Hematopoietic multipotent progenitor cell treated with erythropoietin and hydrocortisone succinate and interleukin-3 and kit ligand, for 17 days (in vitro differentiated cells): ENCODE measurements at places on chromosomes 5 and 9.

DNA sequence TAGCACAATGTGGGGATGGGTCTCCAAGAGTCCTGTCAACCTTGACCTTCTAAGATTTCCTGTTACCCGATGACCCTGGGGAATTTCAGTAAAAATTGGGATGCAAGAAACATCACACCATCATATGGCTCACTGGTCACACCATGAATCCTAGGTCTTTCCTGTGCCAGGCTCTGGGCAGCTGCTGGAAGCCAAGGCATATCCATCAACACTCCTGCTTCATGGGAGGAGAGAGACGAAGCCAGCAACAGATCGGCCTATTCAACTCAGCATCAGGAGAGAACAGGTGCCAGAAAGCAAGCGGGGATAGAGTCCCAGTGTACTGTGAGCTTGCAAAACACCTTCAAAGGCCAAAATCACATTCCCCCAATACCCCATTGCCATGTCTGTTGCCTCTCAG is 6.5 kb upstream of the NEK6 start:
- no peak for DNase-seq

DNA sequence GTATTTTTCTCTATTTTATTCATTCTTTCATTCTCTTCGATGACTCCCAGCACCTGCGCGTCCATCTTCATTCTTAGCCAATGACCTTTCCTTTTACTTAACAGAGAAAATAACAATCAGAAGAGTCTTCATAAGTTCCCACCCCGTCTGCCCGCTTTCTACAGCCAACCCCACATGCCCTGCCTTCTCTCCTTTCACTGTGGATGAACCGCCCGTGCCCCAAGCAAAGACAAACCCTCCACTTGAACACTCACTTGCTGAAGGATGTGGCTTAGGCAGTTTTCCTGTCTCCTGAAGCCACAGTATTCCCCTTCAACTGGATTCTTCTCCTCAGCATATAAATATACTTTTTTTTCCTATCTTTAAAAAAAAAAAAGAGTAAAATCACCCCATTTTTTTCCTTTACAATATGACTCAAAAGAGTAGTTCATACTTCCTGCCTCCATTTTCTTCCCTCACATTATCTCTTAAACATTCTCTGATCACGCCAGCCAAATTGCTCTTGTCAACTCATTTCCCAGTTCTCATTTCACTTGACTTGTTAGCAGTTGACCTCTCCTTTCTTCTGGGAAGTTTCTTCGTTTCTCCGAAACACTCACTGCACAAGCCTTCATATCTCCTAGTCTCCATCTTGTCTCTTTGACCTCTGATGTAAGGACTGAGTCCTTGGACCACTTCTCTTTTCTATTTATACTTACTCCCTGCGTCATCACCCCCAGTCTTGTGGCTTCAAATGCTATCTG is 11.1 kb downstream of the NIPSNAP3B start:
- DNase-seq = no peak

DNA sequence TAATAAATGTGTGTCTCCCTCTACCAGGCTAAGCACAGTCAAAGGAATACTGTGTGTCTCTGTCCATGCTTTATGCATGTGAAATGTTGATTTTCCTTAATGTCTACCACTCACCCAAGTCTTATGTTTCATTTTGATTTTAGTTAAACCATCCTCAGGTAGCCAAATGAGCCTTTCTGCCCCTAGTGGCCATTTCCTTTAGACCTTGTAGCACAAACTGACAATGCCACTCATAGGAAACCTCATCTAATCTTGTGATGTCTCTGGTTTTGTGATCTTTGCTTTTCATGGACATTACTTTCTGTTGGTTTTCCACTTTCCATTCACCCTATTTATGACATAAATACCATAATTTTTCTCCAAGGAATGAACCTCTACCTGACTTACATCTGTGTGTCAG is 820.8 kb downstream of the MAT2B start:
- no peak for DNase-seq

DNA sequence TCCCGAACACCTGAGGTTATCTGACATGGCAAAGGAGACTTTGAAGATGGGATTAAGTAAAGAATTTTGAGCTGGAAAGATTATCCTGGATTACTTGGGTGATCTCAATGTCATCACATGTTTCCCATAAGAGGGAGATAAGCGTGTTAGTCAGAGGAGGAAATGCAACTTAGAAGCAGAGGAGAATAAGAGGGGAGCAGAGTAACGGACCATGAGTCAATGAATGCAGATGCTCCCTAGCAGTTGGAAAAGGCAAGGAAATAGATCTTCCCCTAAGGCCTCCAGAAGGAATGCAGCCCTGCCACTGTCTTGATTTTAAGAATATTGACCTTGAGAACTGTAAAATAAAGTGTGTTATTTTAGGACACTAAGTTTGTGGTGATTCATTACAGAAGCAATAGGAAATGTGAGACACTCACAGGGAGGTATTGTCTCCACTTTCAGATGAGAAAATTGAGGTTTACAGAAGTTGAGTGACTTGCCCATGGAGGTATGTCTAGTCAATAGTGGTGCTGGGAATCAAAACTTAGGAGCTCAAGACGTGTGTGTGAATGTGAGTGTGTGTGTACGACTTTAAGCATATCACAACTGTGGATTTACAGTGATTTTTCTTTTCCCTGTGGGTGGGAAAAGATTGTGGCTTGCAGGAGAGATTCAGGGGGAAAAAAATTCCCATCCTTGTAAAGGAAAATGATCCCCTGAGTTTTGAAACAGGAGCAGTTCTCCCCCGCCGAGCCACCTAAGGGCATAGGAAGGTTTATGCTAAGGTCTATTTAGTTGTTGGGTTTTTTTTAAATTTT is 125.3 kb downstream of the TRIM32 start:
- no peak for DNase-seq

GRCh38 chr9:101707721-101708120 is 30.7 kb downstream of the GRIN3A start:
- DNase-seq = no peak

GRCh38 chr9:1098551-1098950 is 48.4 kb downstream of the DMRT2 start:
- no peak for DNase-seq
